ENCODE measurements at places on chromosomes 11 and 22.

- DNase-seq = peak; percentile 92
Observed at GRCh38 chr11:102882389-102883024, 7.7 kb upstream of the MMP12 start.

GRCh38 chr22:19991645-19992451, 24.8 kb downstream of the ARVCF start:
- DNase-seq = no peak

- peak; percentile 79 for DNase-seq
Observed at GRCh38 chr22:42294034-42294985, 23.9 kb upstream of the TCF20 start.

GRCh38 chr22:50529897-50530579, at the start of gene TYMP:
TYMP (minus strand) TSS chr22:50530012; CDS start chr22:50529709, 303 bp downstream.
- DNase-seq = peak; percentile 96

- DNase-seq = peak; percentile 36
Observed at GRCh38 chr11:128299132-128299726, 288.1 kb downstream of the ETS1 start.

DNA sequence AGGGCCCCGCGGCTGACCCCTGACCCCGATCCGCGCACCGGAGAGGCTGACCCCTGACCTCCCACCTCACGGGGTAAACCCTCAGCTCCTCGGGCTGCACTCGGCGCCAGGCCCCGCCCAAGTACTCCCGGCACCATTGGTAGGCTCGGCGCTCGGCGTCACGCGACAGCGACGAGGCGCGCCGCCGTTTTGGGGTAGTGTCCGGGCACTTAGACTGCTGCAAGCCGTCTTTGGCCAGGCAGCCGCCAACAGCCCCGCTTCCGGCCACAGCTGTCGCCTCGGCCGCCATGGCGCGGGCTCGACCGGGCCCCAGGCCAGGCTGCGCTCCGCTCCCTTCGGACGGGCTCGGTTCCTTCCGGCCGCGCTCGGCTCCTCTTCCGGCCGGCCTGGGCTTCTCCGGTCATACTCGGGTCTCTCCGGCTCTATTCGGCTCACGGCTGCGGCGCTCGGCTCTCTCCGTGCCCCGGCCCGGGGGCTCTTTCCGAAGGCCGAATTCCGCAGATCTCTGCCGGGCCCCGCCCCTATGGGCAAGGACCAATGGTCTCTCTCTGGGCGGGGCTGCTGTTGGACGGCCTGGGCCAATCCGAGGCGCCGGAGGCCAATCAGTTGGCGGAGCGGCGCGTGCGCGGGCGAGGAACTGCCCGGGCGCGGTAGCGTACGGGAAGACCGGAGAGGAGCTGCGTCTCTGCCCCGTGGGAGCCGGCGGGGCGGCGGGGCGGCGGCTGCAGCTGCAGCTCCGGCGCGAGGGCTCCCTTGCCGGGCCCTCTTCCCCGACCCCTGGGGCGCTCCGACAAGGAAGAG, at the start of gene CHKB:
Gene CHKB, minus strand, starts transcription at position 357 of the 801 bp plus-strand sequence. Its CDS starts 68 bp downstream, at position 289.
- DNase-seq = peak; percentile 98

- peak; percentile 84 for DNase-seq
Observed at GRCh38 chr11:110777775-110778174, 65.5 kb upstream of the ARHGAP20 start.

DNA sequence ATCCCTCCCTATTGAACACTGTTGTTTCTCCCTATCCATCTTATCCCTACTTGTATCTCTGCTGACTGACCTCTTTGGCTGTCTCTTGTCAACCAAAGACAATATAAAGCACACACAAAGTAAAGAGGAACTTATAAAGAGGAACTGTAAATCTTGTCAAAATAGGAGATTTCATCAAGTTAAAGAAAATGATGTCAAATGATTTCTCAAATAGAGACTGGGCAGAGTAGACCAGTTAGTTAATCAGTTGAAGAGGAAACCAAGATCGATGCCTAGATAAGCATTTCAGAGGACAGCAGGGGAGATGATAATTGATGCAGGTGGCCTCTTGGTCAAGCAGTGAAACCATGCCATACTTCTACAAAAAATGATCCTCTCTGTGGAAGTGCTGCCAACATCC, 22.7 kb downstream of the KCNQ1OT1 start:
- peak; percentile 76 for DNase-seq

DNA sequence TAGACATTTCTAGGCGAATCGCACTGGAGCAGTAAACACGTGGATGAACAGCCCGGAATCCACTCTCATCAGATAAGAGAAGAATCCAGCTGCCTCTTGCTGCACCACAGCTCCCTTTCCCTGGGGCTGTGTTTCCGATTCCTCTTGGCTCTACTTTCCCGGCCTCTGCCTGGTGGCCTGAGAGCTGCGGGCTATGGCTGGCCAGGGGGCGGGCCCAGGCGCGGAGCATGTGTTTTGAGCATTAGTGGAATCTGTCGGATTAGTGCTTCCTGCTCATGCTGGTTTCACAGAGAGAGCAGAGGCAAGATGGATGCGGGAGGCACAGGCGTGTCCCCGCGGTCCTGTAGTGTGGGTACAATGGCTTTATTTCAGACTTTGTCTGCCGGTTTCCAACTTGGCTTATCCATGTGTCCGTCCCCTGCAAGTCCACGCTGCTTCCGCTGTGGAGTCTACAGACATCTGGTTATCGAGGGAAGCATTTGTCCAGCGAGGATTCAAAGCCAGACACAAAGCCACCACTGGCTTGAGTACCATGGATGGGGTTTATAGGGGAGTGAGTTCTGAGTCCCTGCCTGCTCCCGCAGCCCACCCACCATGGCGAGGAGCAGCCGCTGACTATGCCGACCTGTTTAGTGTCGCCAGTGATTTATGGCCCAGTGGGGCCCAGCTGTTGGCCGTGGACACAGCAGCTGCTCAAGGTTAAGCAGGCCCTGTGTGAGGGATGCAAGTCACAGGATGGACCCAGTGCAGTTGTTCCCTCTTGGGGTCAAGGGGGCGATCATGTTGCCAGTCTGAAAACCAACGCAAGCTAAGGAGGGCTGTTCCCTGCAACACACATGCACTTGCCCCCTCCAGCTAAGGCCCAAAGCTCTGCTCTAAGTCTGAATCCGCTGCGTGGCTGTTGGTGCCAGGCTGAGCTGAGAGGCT, 43.3 kb upstream of the EP300 start:
- peak; percentile 41 for DNase-seq

- no peak for DNase-seq
Observed at GRCh38 chr11:98099371-98099770, 921.4 kb upstream of the CNTN5 start.

Measured in suppressor macrophage (primary cell).